Activated effector memory CD4-positive, alpha-beta T cell treated with Interleukin-2 at 50 U/mL for 16 hours (primary cell): ENCODE measurements at places on chromosomes 5 and 9.

- no peak for DNase-seq
Observed at GRCh38 chr5:178542455-178542854, 47.7 kb downstream of the COL23A1 start.

DNA sequence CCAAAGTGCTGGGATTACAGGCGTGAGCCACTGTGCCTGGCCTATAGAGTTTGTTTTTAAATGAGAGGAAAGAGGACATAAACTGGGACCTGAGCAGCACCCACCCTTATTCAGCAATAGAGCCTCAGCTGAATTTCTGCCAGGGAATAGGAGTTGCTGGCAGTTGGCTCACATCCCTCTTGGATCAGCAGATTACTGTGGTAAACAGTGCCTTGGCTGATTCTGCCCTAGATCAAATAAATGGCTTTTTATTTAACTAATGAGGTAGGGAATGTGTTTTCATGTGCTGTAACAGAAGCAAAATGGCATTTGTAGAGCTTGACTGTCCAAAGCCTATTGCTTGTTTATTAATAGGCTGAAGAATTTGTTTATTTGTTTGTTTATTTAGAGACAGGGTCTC, 2.1 kb downstream of the ARHGEF37 start:
- DNase-seq = no peak

- DNase-seq = no peak
Observed at GRCh38 chr5:89396278-89396954, 513.4 kb upstream of the MEF2C start.

DNA sequence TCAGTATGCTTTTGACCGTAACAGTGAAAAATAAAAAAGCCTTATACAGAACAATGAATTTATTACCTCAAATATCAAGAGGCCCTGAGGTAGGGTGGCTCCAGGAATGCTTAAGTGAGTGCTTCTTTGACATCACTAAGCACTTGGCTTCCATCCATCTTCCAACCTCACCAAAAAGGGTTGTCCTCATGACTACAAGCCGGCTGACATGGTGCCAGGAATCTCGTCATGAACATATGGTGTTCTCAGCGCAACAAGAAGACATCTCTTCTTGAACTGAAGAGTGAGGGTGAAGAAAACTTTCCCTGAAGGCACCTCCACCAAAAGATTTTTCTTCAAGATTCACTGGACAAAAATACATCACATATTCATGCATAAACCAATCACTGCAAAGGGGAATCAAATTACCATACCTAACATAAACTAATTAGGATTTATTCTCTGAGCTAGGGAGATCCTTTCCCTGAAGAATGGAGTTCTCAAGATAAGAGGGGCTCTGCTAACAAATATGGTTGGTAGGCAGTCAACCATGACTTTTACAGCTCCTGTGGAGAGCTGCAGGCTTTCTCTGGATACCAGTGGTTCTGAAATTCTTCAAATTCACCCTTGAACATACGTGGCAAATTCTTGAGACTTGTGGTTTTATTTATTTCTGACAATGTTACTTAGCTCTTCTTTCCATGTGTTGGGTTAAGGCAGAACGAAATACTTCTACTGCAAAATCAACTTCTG, 49.5 kb downstream of the AGXT2 start:
- no peak for DNase-seq

GRCh38 chr5:172162323-172162986, 25.6 kb downstream of the STK10 start:
- no peak for DNase-seq

DNA sequence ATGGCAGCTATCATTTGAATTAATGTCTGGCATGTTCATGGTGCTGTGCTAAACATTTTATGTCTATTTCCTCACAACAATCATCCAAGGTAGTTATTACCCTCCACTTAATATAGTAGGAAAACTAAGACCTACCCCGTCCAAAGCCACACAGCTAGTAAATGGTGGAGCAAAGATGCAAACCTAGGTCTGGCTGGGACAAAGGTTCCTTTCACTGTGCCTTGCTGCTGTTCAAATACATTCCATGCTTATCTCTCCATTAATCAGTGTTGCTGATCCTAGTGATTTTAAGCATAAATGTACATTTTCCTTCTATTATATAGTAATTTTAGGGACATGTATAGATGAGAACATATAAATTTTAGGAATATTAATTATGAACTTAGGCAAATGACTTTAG, 38.7 kb downstream of the CCDC125 start:
- no peak for DNase-seq

GRCh38 chr5:56817263-56818014, 2.1 kb downstream of the MAP3K1 start:
- no peak for DNase-seq
